ENCODE measurements at places on chromosomes 11 and 22.
A peak's percentile ranks its signal among the peaks of the same experiment; 100 is the strongest.

DNA sequence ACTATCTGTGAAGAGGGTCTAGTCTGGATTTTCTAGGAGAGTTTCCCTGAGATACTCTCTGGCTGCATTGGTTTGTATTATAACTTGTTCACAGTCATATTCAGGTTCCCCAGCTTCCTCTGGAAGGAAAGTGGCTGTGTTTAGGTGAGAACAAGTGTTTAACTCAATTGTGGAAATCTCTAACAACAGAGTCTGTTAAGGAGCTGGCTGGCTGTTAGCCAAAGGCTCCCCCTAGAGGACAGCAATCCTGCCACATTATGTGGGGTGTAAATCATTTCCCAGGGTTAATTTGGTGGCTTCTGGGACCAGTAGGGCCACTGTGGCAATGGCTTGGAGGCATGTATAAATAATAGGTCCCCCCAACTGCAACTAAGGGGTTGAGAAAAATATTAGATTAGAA, 18.4 kb downstream of the MS4A6E start:
- H3K27me3 ChIP-seq, result no peaks in the 10 kb centered on the region
- DNase-seq, result no peak
- no peaks in the 10 kb centered on the region for H3K36me3 ChIP-seq

- peaks cover 9% of the 10 kb centered on the region for H3K4me1 ChIP-seq
- DNase-seq, result peak; percentile 87
- peak within 1 kb of the TSS; percentile 60 for H3K27ac ChIP-seq
- H3K27me3 ChIP-seq, result no peaks in the 10 kb centered on the region
Measured at GRCh38 chr22:21952586-21953571, at the start of gene PPM1F. TSS of gene PPM1F (minus strand) at chr22:21952848. CDS start at chr22:21946048, 6,800 bp downstream.

- peaks cover 45% of the 10 kb centered on the region for H3K4me1 ChIP-seq
- DNase-seq, result no peak
- peaks cover 3% of the 10 kb centered on the region for H3K36me3 ChIP-seq
- H3K27me3 ChIP-seq, result no peaks in the 10 kb centered on the region
- H3K4me3 ChIP-seq, result peak overlapping the region; percentile 99
Measured at GRCh38 chr11:110431051-110431672, 1.4 kb downstream of the FDX1 start.

DNA sequence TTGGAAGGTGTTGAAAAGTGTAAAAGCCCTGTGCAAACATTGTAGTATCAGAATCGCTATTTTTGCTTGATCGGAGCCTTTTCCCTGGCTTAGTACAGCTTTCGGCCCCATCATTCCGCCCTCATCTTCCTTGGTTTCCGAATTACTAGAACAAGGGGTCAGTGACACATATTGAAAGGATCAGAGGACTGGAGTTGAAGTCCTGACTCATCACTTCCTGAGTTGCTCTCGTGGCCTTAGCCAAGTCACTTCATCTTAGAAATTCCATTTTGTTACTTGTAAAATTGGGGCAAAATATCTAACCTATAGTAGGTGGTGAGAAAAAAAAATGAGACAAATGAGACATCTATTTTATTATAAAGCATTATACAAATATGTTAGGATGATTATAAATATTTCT, 375.0 kb downstream of the NTM start:
- no peak overlapping the region for H3K27ac ChIP-seq
- H3K4me1 ChIP-seq, result no peaks in the 10 kb centered on the region
- H3K4me3 ChIP-seq, result no peak overlapping the region
- no peaks in the 10 kb centered on the region for H3K27me3 ChIP-seq

GRCh38 chr11:130706572-130706971, 209.7 kb downstream of the SNX19 start:
- H3K27ac ChIP-seq, result no peak overlapping the region
- DNase-seq, result no peak
- no peaks in the 10 kb centered on the region for H3K4me1 ChIP-seq

GRCh38 chr11:85464283-85464682, 162.9 kb downstream of the DLG2 start:
- no peak overlapping the region for H3K27ac ChIP-seq
- H3K27me3 ChIP-seq, result no peaks in the 10 kb centered on the region
- no peaks in the 10 kb centered on the region for H3K4me1 ChIP-seq
- DNase-seq, result no peak
- H3K36me3 ChIP-seq, result no peaks in the 10 kb centered on the region

DNA sequence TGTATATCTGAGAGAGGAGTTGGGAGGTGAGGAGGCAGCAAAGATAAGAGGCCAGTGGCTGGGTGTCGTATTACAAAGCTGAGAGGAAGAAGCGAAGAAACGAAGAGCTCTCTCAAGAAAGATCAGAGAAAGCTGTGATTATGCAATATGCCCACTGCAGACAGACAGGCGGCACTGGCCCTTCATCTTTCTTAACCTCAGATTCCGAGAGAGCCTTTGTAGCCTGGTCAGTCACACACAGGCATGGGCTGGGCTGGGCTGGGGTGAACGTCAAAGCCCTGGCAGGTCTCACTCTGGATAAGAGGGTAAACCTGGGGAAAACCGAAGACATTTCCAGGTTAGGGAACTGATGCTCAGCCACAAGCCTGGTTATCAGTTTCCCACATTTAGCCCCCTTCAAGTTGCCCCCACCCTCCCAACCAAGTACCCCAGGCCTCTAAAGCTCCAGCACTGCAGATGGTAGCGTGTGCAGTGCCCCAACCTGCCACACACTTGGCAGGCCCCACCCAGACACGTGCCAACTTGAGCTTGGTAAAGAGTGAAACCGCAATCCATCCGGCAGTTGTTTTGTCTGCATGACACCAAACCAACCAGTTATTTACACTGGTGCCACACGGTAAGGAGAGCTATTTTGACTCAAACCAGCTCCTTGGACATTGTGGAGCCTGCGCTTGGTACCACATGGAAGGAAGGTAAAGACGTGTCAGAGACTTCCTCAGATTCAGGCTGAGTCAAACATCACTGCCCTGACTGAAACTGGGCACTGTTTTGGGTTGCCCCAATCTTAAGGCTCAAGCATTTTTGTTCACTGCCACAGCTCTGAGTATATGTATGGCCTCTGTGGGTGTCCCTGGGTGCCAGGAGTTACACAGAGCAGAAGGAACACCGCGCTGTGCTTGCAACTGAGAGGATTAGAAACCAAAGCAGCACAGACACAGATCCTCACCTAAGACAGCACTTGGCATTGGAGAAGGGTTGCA, 135.9 kb downstream of the FDX1 start:
- no peak overlapping the region for H3K4me3 ChIP-seq
- DNase-seq, result no peak
- no peaks in the 10 kb centered on the region for H3K4me1 ChIP-seq
- no peaks in the 10 kb centered on the region for H3K36me3 ChIP-seq

DNA sequence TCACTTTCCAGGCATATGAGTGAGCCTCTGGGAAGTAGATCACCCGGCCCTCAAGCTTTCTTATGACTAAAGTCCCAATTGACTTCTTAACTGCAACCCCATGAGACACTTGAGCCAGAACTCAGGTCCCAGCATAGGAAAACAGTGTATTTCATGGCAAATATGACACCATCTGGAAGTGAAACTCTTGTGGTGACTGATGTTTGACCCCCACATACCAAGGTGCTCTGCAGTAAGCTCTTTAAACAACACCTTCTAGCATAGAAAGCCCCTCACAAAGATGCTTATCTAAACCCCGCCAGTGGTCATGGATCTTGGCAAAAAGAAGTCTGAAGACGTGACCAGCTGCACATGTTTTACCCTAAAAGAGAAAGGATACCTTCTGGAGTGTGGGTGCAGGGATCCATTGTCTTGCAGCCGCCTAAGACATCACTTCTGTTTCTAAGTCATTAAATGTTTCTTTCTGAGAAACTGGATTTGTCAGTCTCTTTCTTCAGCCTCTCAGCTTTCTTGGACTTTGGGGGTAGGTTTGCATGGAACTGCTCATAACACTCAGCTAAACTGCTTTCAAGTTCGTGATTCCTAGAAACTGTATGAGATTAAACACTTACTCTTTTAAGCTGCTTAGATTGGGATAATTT, 7.4 kb upstream of the PELI3 start:
- H3K4me3 ChIP-seq, result no peak overlapping the region
- H3K4me1 ChIP-seq, result peaks cover 30% of the 10 kb centered on the region
- H3K36me3 ChIP-seq, result peaks cover 3% of the 10 kb centered on the region
